Placental pericyte (primary cell): ENCODE measurements at places on chromosomes 3 and 15. TPM values are rescaled to one million over a fixed set of nuclear protein-coding genes. Genes with fewer than 3 reads are reported as not detected.

Gene EIF4E3
- 0.72 and 1.8 TPM in 2 replicates for total RNA-seq

Gene CFAP100
- total RNA-seq: not detected in 2 replicates

Gene ZDHHC19
- total RNA-seq: not detected in 2 replicates

Gene IL17RB
- total RNA-seq: not detected in 2 replicates

Gene CCR8
- total RNA-seq: not detected in 2 replicates

Gene NOX5
- 0.14 and 0.22 TPM in 2 replicates for total RNA-seq

Gene PPP2R3A
- 7.4 and 26.1 TPM in 2 replicates for total RNA-seq

Gene CERS3
- total RNA-seq: not detected in 2 replicates

Gene ILDR1
- total RNA-seq: not detected in 2 replicates

Gene GNAT1
- not detected in 2 replicates for total RNA-seq

Gene LYZL4
- not detected in 2 replicates for total RNA-seq

Gene FBXL2
- 9.0 and 11.5 TPM in 2 replicates for total RNA-seq

Gene CHDH
- total RNA-seq: 0.29 TPM in 1 of 2 replicates, not detected in the other

Gene ATP10A
- 0.44 and 2.6 TPM in 2 replicates for total RNA-seq

Gene ATP13A5
- not detected in 2 replicates for total RNA-seq

Gene FANCD2OS
- not detected in 2 replicates for total RNA-seq

Gene IL5RA
- not detected in 2 replicates for total RNA-seq

Gene LRRIQ4
- 0.14 TPM in 1 of 2 replicates, not detected in the other for total RNA-seq

Gene LRRK1
- total RNA-seq: 9.6 and 13.7 TPM in 2 replicates

Gene MAPKBP1
- total RNA-seq: 14.7 and 58.0 TPM in 2 replicates

Gene ZNF385D
- 0.43 TPM in 1 of 2 replicates, not detected in the other for total RNA-seq

Gene C3orf80
- 5.7 and 9.7 TPM in 2 replicates for total RNA-seq

Gene ZNF501
- 4.3 and 4.6 TPM in 2 replicates for total RNA-seq

Gene THUMPD3
- total RNA-seq: 40.0 and 42.5 TPM in 2 replicates

Gene SLCO2A1
- 1.6 TPM in 1 of 2 replicates, not detected in the other for total RNA-seq

Gene CCR3
- total RNA-seq: not detected in 2 replicates

Gene SLC9C1
- not detected in 2 replicates for total RNA-seq

Gene PRTG
- 1.1 and 2.7 TPM in 2 replicates for total RNA-seq

Gene MLF1
- 3.3 and 3.7 TPM in 2 replicates for total RNA-seq

Gene PATL2
- 0.44 and 1.9 TPM in 2 replicates for total RNA-seq

Gene TIGIT
- not detected in 2 replicates for total RNA-seq

Gene ADAMTS7
- total RNA-seq: 7.7 and 18.8 TPM in 2 replicates
